Stimulated activated CD4-positive, alpha-beta T cell treated with anti-CD3 and anti-CD28 coated beads, TNF-alpha, amount 100 ng/mL, for 4 hours (primary cell): ENCODE measurements at places on chromosomes 12 and 14.

DNA sequence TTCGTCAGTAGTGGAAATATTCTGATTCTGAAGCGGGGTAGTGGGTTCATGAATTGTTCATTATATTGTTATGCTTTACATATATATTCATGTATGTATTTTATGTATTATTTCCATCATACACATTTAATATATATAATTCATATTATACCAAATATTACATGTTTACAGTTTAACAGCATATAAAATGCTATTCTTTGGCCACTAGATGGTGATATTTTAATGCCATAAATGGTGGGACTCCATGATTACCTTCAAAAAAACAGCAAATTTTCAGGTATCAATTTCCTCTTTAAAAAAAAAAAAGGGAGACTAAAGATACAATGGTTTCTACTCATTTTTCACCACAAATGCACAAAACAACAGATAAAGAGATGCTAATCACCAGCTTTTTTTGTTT lies 41.0 kb downstream of the BDKRB1 start:
- no peak for DNase-seq

DNA sequence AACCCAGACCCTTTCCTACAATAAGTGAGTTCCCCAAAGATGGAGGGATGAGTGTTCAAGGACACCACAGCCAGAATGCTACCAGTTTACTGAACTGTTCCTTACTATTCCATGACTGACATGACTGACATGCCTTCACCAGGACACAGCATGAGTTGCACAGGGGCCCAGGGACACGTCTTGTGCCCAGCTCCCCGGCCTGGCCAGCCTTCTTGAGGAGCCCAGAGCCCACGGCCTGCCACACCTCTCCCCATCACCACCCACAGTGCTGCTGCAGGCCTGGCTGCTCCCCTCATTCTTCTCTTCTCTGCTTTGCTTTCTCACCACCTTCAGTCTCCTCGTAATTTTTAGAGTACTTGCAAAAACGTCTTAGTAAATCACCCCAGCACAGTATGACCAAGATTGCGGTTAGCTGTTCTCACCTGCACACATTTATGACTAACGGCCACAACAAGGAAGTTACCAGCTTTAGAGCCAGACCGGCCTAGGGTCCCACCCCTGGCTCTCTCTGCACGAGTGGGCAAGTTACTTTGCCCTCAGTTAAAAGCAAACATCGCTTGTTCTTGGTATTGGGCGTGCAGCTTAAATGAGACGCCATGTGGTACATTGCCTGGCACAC lies 18.5 kb downstream of the PPP2R5E start:
- no peak for DNase-seq

DNA sequence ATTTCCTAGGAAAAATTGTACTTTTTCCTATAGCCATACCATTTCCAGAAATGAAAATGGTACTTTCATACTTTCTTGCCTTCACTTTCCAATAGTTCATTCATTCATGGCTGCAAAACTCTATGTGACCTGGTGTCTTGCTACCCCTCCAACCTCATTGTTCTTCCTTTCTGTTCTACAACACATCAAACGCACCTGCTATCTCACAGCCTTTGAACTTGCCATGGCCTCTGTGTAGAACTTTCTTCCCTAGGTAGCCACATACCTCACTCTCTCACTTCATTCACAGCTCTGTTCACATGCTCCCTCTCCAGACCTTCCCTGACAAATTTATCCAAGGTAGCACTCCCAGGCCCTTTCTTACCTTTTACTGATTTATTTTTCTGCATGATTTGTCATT lies 149.2 kb downstream of the DUSP6 start:
- no peak for DNase-seq

GRCh38 chr12:78764913-78765312 lies 99.7 kb upstream of the SYT1 start:
- no peak for DNase-seq

DNA sequence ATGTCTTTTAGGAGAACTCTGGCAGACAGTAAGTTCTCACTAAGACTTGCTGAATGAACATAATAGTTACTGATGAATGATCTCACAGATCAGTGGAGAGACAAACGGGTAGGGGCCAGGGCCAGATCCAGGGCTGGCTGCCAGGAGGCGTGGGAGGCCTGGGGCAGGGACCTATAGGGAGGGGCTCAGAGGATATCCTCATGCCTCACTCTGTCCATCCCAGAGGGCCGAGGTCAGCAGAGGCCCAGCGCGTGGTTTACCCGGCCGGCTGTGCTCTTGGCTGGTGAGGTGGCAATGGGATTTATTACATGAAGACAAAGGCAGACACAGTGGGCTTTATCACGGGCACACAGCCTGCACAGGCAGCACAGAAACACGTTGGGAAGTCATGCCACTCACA lies 85.4 kb downstream of the CHGA start:
- no peak for DNase-seq

GRCh38 chr14:63438065-63438757 lies 105.0 kb downstream of the PPP2R5E start:
- peak; percentile 1 for DNase-seq

GRCh38 chr12:46304070-46304469 lies 35.2 kb upstream of the SLC38A1 start:
- no peak for DNase-seq

GRCh38 chr12:21773263-21773741 lies 1.2 kb downstream of the KCNJ8 start:
- no peak for DNase-seq

GRCh38 chr14:51443195-51444018 lies 203.4 kb downstream of the TMX1 start:
- no peak for DNase-seq

DNA sequence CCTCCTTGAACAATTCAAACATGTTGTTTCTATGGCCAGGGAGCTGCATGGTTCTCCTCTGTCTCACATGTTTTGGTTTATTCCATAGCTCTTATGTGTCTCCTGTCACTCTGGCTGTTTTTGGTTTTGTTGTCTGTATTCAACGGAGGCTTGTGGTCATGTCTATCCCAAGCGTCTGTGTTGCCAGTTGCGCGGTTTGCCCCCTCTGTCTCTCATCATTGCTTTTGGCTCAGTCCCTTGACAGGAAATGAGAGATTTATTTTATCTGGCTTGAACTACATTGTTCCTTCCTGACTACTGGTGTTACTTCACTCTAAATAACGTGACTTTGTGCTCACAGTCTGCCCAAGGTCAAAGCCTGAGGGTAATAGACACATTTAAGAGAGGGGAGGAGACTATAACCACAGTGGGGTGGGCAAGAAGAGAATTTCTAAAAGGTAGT lies 96.4 kb upstream of the SOX5 start:
- no peak for DNase-seq

DNA sequence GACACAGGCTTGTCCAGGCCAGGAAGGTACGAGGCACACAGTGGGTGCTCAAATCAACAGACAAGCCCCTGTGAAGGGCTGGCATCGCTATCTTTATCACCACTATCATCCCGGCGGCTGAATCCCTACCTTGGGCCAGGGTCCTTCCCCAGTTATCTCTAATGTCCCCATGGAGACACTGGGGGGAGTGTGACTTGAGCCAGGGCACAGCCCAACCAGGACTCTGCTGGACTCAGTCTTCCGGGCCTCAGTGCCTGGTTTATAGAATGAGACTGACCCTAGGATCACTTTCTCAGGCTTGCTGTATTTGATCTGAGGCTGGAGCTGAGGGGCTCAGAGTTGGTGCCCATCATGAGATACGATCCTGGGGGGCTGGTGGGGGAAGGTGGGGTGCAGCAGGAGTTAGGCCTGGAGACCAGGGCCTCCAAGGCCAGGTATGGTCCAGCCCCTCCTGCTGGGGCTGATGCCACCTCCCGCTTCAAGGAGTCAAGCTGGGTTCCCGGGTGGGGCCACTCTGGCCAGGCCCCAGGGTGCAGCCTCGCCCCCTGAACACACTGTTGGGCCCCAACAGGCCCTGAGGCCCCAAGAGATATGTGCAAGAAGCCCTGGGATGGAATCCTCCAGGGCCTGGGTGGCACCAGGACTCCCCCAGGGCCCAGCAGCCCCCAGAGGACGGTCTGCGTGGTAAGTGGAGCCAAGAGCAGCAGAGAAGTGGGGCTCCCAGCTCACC lies 11.8 kb downstream of the BEGAIN start:
- no peak for DNase-seq

- DNase-seq = no peak
These were observed 111.9 kb upstream of the C14orf180 start for GRCh38 chr14:104467641-104468040.

DNA sequence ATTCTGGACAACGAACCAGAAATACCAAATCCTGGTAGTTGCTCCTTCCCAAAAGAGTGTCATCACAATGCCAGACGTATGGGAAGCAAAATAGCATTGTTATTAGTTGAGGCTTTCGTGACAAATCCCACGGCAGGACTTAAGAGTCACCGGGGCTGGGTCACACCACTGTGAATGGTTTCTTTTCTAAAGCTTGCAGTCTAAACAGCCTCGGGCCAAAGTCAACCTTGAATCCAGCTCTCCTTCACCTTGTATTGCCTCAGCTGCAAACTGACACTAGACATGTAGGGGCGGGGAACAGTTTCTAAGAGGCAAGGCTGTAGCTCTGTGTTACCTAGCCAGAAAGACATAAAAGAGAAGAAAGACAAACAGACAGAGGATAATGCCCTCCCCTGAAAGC lies 734.8 kb downstream of the MED13L start:
- no peak for DNase-seq

- DNase-seq = no peak
These were observed 27.3 kb downstream of the ZC3H14 start for GRCh38 chr14:88590173-88590572.

DNA sequence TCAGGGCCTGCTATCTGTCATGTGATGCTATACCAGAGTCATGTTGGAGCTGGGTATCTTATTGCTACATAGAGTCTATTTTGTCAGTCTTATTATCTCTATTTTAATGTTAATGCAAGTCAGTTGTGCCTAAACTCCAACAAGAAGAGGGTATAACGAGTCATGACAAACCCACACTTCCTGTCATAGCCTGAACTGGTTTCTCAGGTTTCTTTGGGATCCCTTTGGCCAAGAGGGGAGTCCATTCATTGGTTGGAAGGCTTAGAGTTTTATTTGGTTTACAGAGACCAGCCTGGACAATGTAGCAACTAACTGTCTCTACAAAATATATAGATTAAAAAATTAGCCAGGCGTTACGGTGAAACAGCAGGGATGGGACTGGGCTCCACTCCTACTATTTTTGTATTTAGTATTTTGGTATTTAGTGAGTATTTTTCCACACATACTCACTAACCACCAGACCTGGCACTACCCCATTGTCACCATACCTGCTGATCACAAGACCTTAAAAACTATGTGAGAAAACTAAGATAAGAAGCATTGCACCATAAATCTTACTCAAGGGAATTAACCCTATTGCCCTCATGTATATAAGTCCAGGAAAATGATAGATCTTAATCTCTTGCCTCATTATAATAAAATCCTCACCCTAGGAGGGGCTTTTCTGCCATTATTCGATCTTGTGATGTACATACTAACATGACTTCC lies 387.5 kb downstream of the IPO8 start:
- no peak for DNase-seq

DNA sequence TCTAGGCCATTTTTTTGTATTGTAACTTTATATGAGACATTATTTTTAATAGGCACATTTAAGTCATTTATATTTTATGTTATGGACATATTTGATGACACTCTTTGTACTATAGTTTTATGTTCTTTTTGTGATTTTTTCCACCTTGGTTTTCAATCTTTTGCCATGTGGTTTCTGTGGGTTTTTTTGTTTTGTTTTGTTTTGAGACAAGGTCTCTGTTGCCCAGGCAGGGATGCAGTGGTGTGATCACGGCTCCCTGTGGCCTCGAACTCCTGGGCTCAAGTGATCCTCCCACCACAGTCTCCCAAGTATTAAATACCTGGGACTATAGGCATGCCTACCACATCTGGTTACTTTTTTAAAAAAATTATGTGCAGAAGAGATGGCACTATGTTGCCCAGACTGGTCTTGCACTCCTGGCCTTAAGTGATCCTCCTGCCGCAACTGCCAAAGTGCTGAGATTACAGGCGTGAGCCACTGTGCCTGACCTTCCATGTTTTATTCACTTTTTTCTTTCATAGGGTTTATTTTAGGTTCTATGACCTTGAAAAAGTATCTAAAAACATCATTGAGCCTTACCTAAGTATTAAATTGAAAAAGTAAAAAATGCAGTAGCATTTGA lies 16.3 kb downstream of the MSRB3 start:
- DNase-seq = no peak

DNA sequence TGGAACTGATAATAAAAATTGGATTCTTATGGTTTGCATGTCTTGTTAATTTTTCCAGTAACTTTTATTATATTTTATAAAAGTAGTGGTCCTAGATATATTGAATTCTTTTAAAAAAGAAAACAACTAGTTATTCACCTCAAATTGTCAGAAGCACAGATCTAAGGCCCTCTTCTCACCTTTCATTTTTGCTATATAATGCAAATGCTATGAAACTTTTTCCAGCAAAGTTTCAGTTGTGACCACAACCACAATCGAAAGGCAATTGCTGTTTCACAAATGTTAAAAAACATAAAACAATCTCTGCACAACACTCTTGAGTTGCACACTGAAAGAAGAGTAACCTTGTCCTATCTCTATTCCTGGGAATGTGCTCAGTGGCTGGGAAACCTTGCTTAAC lies 479.8 kb upstream of the FLRT2 start:
- DNase-seq = no peak

DNA sequence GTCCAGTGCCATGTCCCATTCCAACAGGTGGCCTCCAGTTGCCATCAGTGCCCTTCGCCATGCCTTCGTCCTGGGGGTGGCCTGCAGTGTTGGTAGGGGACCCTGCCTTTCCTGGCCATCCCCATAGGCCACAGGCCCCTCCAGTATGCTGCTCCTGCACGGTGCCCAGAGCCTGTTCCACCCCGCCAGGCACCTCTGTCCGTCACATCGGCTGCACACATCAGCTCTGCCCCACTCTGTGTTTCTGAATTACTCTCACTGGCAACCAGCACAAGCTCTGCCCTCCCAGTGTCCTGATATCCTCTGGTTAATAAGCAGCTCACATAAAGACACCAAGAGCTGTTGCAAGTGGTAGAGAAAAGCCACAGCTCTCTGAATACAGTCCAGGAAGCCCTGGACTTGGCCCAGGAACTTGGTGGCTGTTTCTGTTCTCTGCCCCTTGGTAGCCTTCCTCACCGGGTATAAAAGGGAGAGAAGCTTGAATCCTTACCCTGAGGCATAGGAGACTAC lies 31.3 kb upstream of the ATP2A2 start:
- DNase-seq = no peak

DNA sequence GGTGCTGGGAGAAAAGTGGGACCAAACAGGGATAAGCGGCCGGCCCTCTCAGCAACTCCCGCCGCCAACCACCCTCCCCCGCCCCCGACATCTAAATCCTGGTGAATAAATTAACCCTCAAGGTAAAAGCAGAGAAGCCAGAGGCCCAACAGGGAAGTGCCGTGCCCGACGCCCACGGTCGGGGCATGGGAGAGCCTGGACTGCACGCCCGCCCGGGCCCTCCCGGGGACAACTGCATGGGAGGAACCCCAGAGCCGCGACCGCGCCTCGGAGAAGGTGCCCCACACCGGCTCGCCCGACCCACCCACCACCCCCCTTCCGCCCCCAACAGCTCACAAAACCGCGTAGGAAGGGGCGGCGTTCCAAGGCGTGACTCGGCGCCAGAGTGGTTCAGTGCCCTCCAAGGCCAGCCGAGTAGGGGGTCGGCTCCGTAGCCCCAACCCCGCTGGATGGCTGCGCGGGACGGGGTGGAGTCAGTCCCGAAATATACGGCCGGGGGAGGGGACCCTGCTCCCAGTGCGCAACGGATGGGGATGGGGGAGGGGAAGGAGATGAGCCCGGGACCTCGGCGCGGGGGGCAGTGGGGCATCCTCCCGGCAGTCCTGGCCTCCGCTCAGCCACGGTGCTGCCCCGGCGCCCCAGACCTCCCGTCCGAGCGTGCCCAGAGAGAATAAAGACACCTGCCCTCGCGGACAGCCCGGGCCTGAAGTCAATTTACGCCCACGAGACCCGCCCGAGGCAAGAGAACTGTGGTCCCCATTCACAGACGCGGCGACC lies 732 bp downstream of the SLC25A29 start:
- no peak for DNase-seq
